Mammary microvascular endothelial cell (primary cell): ENCODE measurements at places on chromosomes 4 and X. TPM values are rescaled to one million over a fixed set of nuclear protein-coding genes. Genes with fewer than 3 reads are reported as not detected.

Gene SGMS2
- total RNA-seq, result 70.5 and 95.0 TPM in 2 replicates

Gene KLF3
- 35.2 and 36.7 TPM in 2 replicates for total RNA-seq

Gene RASSF6
- not detected in 2 replicates for total RNA-seq

Gene GPC4
- total RNA-seq, result 0.13 and 0.15 TPM in 2 replicates

Gene PCDH19
- 0.07 and 0.20 TPM in 2 replicates for total RNA-seq
